ENCODE measurements at places on chromosomes 5 and 9. TPM values are rescaled to one million over a fixed set of nuclear protein-coding genes. Genes with fewer than 3 reads are reported as not detected.

The ORM1 gene
- not detected for total RNA-seq

The SCGB3A1 gene
- 4.1 TPM for total RNA-seq

The NR4A3 gene
- total RNA-seq = 48.2 TPM

The CCNH gene
- 337 TPM for total RNA-seq

The TUSC1 gene
- total RNA-seq = not detected

The SPATA24 gene
- 4.1 TPM for total RNA-seq

The FOCAD gene
- 18.2 TPM for total RNA-seq

The SPATA31C1 gene
- not detected for total RNA-seq

The FBN2 gene
- 0.16 TPM for total RNA-seq

The PCDHGA1 gene
- not detected for total RNA-seq

The ADAMTS16 gene
- not detected for total RNA-seq

The PPP2R2B gene
- total RNA-seq = 12.1 TPM

The RLN2 gene
- total RNA-seq = 1.8 TPM

The LPAR1 gene
- total RNA-seq = not detected

The EQTN gene
- not detected for total RNA-seq

The LURAP1L gene
- total RNA-seq = not detected

The ZNF454 gene
- total RNA-seq = not detected

The SRA1 gene
- total RNA-seq = 29.9 TPM

The NKD2 gene
- total RNA-seq = not detected

The PAPPA gene
- 0.52 TPM for total RNA-seq

The STPG3 gene
- total RNA-seq = 0.62 TPM

The TRIM7 gene
- 3.5 TPM for total RNA-seq

The TMC1 gene
- not detected for total RNA-seq

The TLE1 gene
- total RNA-seq = 2.2 TPM

The TSLP gene
- not detected for total RNA-seq

The HSPA5 gene
- total RNA-seq = 229 TPM

The FOXI1 gene
- not detected for total RNA-seq

The DMRT3 gene
- total RNA-seq = not detected

The ABO gene
- 2.1 TPM for total RNA-seq

The CYFIP2 gene
- 389 TPM for total RNA-seq

The KCNV2 gene
- total RNA-seq = not detected

The SPATA31A3 gene
- not detected for total RNA-seq

The SMARCA2 gene
- total RNA-seq = 244 TPM

The CTSL gene
- total RNA-seq = 4.0 TPM

The SOHLH1 gene
- not detected for total RNA-seq

The TMEM252 gene
- total RNA-seq = not detected

The CMBL gene
- 0.22 TPM for total RNA-seq

The MYMK gene
- total RNA-seq = not detected

The MLANA gene
- total RNA-seq = not detected

The NUTM2G gene
- not detected for total RNA-seq

The CRHBP gene
- total RNA-seq = 0.50 TPM

The TYRP1 gene
- total RNA-seq = not detected

The SYK gene
- 5.0 TPM for total RNA-seq

The ANKRD34B gene
- total RNA-seq = not detected

The PTPN3 gene
- total RNA-seq = not detected

The CYLC2 gene
- not detected for total RNA-seq

The MAST4 gene
- total RNA-seq = 45.6 TPM

The SLC36A3 gene
- total RNA-seq = not detected

The GRXCR2 gene
- total RNA-seq = not detected

The ZNG1C gene
- 33.1 TPM for total RNA-seq

The IER5L gene
- total RNA-seq = 2.4 TPM

The SMIM32 gene
- not detected for total RNA-seq

The SV2C gene
- total RNA-seq = 0.02 TPM

The GALNT12 gene
- 11.3 TPM for total RNA-seq

The ELAVL2 gene
- total RNA-seq = not detected

All from T-helper 17 cell (primary cell).